NCI-H1092 (cell line): ENCODE measurements at places on chromosomes 5 and 9.

DNA sequence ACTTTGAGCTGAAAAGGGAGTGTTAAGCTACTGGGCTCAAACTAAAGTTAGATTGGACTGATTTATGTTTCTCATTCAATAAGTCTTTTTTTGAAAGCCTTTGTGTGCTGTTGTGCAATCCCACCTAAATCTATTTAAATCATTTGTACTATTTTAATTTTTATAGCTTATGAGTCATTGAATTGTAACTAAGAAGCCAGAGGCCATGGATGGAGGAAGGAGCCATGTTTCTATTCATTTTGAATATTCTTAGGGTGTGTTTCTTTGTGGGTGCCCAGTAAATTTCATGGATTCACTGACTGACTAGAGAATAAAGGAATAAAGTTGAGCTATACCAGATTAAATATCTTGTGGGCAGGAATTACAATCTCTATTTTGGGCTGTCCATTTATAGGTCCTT, 238.5 kb downstream of the KIF4B start:
- no peak for DNase-seq

- DNase-seq = peak; percentile 57
Measured at GRCh38 chr5:175797521-175798038, 73.8 kb upstream of the CPLX2 start.

GRCh38 chr5:89534331-89534730, 651.3 kb upstream of the MEF2C start:
- DNase-seq = no peak

DNA sequence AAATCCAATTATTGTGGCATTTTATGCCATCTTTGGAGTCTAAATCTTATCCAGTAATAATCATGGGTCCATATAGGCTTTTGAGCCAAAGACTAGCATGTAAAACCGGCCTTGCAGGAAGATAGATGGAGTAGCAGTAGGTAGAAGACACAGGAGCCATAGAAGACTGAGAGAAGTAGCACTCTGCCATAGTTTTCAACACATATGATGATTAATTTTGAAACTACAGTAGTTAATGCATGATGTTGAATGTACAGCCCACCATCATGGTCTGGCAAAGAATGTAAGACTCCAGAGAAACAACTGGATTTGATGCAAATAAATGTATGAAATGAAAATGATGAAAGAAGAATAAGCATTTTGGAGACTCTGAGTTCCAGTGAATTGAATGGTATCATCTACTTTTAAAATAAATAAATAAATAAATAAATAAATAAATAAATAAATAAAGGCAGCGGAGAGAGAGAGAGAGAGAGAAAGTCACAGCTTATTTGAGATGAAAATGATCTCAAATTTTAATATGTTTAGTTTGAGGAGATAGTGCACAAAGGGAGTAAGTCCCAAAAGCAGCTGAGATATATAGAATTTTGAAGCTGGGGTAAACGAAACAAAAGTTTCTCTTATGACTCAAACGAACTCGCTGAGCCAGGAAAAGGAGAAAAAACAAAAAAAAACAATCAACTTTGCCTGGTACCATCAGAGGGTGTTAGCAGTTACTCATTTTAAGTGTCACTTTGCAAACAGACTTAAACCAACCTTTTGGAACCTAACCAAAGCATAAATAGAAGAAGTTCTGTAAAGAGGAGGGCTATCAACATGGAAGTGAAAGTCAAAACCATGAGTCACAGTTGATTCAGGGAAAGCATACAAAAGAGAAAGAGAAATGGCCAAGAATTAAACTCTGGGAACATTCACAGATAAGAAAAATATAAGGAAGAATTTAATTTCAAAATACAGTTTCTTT, 388.7 kb downstream of the CETN3 start:
- DNase-seq = no peak
